Cardiac fibroblast (primary cell): ENCODE measurements at places on chromosomes 16 and 17.
A peak's percentile ranks its signal among the peaks of the same experiment; 100 is the strongest.

DNA sequence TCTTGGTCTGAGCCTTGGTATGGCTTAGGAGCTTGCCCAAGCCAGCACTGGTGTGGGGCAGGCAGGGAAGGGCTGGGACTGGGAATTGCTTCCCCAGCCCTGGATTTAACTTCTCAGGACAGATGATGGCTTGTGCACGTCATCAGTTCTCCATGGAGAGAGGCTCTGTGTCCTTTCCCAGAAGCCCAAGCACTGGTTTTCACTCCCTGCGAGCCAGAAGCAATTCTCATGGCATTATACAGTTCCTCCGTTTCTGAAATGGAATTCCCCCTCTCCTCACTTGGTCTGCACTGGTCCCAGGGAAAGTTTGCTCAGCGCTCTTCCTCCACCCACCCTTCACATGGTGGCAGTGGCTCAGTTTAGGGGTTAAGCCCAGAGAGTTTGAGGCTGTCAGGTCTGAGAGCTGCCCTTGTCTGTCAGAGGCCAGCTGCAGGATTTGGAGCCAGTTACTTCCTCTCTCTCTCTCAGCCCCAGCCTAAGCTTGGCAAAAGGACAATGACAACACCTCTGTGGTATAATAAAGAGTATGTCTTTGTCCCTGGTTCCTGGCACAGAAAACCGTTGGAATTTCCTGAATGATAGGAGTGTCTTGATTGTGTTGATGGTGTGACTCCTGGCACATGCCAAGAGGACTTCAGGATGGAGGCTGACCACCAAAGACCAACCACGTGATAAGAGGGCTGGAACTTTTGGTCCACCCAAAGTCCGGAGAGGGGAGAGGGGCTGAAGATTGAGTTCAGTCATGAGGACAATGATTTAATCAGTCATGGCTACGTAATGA, 219.6 kb upstream of the TNRC6C start:
- DNase-seq = peak; percentile 66

DNA sequence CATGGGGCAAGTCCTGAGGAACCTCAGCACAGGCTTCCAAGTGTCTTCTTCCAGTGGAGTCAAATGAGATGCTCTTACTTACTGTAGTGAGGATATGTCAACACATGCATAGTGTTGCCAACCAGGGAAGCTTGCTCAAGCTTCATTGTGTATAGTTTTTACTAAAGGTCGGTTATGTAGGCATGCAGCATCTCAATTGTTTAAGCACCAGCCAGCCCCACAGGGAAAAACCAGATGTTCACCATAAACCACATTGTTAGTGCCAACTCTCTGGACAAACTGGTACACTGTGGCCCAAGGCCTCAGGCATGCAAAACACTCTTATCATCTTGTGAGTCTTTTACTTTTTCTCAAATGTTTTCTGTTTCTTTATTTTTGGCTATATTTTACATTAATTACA, 152.1 kb downstream of the PHKB start:
- DNase-seq = peak; percentile 11

- DNase-seq = no peak
Observed at GRCh38 chr17:39663688-39664580, 1.2 kb upstream of the TCAP start.

DNA sequence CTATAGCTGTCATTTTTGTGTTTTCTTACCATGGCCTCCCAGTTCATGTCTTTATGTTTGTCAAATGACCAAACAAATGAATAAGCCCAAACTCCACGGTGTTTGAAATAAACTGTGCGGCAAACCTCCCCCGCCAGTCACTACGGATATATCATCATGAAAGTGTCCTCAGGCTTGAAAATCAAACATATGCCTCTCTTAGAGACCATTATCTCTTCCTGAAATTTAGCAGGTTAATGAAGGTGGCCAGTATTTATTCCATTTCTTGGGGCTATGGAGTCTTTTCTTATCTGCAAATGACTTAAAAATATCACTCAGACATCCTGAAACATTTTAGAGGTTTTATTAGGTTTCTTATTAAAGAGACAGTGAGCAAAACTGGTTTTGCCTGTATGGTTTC, 610.3 kb upstream of the CDH5 start:
- DNase-seq = no peak

DNA sequence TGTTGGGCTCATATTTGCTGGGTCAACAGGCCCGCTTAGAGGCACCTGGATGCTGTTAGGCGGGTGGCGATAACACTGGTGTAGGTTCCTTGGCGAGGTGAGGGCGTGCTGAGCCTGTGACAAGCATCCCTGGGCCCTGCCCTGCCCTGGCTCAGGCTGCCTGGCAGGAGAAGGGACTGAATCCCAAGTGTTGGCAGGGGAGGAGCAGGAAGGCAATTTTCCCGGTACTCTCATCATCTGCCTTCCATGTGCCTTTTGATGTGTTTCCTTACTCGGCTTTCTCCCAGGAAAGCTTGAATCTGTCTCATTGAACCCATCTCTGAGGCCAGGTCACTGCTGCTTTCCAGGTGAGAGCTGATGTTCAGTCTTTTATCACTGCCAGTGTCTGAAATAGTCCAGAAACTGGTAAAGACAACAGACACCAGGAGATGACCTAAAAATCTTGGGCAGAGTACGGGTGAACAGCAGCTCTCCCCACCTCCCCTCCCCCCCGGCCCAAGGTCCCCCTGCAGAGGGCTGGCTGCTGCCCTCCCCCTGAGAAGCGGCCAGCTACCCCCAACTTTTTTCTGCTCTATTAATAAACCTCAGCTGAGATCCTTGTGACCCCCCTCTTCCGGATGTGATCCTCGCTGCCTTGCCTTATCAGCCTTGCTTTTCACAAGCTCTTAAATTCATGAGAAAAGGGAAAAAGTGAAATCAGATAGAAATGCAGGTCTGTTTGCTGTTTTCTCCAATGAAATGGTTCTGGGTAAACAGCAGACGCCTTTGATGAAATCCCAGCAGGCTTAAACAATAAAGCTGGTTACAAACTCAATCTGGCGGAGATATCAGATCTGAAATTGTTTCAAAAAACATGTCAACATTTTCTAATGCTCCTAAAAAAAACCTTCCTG, 29.0 kb downstream of the RTN4RL1 start:
- no peak for DNase-seq

DNA sequence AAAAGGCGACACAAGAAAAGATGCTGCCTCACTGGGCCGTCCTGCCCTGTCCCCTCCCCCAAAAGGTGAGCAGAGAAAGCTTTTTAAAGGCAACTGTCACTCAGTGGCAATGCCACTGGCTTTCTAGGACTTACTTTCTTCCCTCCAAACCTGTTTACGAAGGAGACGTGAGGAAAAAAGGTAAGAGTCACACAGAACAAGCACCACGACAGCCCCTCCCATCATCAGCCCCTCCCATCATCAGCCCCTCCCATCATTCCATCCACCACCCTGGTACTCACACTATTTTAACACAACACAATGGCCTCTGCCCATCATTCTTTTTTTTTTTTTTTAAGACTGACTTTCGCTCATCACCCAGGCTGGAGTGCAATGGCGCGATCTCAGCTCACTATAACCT, 77.1 kb downstream of the NXN start:
- no peak for DNase-seq

GRCh38 chr16:72473631-72474030, 301.7 kb upstream of the PMFBP1 start:
- no peak for DNase-seq

GRCh38 chr17:74773871-74774286, 2.3 kb downstream of the NAT9 start:
- DNase-seq = peak; percentile 66

DNA sequence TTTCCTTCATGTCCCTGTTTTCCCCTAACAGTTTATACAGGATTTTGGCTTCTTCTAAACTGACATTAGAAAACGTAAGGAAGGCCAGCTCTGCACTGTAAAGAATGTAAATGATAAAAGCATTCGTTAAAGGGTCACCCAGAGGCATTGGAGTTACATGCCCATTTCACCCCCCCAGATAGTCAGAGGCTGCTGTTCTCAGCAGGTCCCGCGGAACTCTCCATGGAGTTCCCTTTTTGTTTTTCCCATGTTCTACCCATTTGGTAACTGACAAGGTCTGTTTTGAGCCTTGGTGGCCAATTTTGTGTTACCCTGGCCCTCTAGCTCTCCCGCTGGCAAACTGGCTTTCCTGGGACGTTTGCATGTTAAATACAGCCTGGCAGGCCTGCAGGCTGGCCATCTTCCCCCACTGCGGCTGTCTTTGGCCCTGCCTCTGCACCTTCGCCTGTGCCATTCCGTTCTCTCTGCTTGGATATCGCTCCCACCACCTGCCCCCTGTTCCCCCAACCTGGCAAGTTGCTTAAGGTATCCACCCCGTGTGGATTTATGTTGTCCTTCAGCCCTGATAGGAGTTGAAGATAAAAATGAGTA, 49.7 kb downstream of the EPN2 start:
- no peak for DNase-seq

DNA sequence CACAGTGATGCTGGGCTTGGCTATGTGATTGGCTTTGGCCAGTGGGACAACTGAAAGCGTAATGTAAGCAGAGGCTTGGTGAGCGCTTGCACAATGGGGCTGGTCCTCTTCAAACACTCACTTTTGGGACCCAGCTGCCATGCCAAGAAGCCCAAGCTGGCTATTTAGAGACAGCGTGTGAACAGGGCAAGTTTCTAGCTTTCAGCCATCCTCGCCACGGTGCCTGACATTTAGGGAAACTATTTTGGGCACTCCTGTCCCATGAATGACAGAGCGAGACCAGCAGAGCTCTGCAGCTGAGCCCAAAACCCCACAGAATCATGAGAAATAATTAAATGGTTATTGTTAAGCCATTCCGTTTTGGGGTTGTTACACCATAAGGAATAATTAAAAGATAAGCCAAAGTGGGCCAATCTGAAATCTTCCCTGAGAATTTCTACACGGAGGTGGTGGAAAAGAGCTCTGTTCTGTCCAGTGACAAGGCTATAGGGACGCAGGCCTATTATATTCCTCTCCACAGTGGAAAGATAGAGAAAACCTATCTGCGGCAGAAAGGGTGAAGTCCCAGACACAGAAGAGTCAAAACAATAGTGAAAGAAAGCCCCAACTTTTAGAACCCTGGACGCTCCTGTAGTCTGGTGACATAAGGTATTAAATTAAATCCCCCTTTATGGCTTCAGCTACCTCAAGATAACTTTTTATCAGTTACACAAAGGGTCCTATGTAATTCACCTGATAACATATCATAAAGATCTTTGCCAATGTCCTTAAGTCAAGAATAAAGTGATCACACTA, 10.8 kb upstream of the RPRML start:
- DNase-seq = no peak

- DNase-seq = peak; percentile 51
Observed at GRCh38 chr17:48215583-48216139, 108.1 kb downstream of the SNX11 start.

GRCh38 chr16:21239646-21240045, 6.1 kb downstream of the ANKS4B start:
- DNase-seq = no peak

- no peak for DNase-seq
Observed at GRCh38 chr17:6660805-6661463, 9.4 kb downstream of the C17orf100 start.

DNA sequence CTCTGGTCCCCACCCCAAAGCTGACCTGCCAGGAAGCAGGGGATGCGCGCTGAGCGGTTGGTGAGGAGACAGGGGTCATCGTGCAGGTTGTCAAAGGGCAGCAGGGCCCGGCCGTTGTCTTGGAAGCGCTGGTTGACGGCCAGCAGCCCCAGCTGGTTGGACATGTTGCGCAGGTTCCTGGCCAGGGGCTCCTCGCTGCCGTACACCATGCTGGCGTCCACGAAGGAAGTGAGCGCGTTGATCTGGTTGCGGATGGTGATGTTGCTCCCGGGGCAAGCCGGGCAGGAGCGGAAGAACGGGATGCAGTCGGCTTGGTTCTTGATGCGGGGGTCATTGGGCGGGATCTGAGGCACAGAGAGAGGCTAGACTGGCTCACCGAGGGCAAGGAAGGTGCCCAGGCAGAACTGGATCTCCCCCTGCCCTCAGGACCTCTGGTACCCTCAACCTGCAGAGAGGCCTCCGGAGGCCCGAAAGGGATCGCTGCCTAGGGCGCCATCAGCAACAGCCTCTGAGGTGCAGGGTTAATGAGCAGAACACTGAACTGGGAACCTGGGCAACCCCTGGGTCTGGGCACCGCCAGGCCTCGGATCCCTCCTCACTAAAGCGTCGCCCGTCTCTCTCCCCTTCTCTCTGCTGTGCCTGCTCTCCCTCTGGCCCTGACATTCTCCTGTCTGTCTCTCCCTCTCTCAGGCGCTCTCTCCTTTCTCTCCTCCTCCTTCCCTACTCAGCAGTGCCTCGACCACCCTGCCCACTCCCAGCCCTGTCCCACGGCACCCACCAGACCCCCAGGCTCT, 2.7 kb downstream of the MPO start:
- no peak for DNase-seq
